Liver (tissue), 10 donors: ENCODE measurements at places on chromosomes 3 and 15. TPM values are rescaled to one million over a fixed set of nuclear protein-coding genes. Genes with fewer than 3 reads are reported as not detected.

STX19 gene
- 0.18 TPM for polyA plus RNA-seq

IL20RB gene
- 0.14 TPM for polyA plus RNA-seq

SUCNR1 gene
- 1.6 TPM for polyA plus RNA-seq

GASK1A gene
- polyA plus RNA-seq = 4.1 TPM

CCDC12 gene
- 35.1 TPM for polyA plus RNA-seq

SLC7A14 gene
- under 0.01 TPM for polyA plus RNA-seq

LARP6 gene
- polyA plus RNA-seq = 1.8 TPM

- no peaks in the 10 kb centered on the region for H3K27me3 ChIP-seq
- DNase-seq = no peak
- H3K4me1 ChIP-seq = no peaks in the 10 kb centered on the region
- H3K36me3 ChIP-seq = no peaks in the 10 kb centered on the region
- H3K27ac ChIP-seq = no peak overlapping the region
These were observed 60.0 kb upstream of the SYN2 start for GRCh38 chr3:11944052-11944673.

- no peak overlapping the region for H3K27ac ChIP-seq
- H3K27me3 ChIP-seq = peaks cover 11% of the 10 kb centered on the region
- H3K36me3 ChIP-seq = no peaks in the 10 kb centered on the region
- H3K4me1 ChIP-seq = no peaks in the 10 kb centered on the region
These were observed 71.4 kb upstream of the WDR72 start for GRCh38 chr15:53830707-53831386.

- no peaks in the 10 kb centered on the region for H3K27me3 ChIP-seq
- no peak for DNase-seq
- no peaks in the 10 kb centered on the region for H3K36me3 ChIP-seq
These were observed 22.4 kb downstream of the FNDC3B start for GRCh38 chr3:172061724-172062184.

GRCh38 chr3:8470801-8471200 lies 30.8 kb upstream of the LMCD1 start:
- H3K36me3 ChIP-seq = no peaks in the 10 kb centered on the region
- no peaks in the 10 kb centered on the region for H3K4me1 ChIP-seq
- H3K27ac ChIP-seq = no peak overlapping the region
- no peak for DNase-seq

DNA sequence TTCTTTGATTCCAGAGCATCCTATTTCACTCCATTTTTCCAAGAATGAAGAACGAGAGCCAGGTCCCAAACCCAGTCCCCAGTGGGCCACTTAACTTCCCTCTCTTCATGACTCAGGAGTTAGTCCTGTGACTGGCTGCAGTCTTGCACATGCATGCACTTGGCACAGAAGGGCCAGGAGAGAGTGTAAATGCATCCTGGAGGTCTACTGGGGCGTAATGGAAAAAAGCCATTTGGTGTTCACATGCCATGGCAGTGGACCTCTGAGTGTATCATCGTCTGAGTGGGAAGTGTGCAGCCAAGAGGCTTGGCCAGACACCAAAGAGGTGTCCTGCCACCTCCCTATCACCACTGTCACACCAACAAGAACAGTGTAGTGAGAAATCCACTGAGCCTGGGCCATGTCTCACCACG lies 15.1 kb upstream of the RFTN1 start:
- no peak for DNase-seq
- H3K4me1 ChIP-seq = peaks cover 18% of the 10 kb centered on the region
- H3K4me3 ChIP-seq = no peak overlapping the region
- H3K36me3 ChIP-seq = no peaks in the 10 kb centered on the region
- H3K27me3 ChIP-seq = no peaks in the 10 kb centered on the region

DNA sequence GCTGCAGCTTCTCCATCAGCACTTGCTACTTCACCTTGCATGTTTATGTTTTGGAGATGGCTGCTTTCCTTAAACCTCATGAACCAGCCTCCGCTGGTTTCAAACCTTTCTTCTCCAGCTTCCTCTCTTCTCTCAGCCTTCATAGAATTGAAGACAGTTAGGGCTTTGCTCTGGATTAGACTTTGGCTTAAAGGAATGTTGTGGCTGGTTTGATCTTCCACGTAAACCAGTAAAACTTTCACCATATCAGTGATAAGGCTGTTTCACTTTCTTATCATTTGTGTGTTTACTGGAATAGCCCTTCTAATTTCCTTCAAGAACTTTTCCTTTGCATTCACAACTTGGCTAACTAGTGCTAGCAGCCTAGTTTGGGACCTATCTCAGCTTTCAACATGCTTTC lies 11.7 kb upstream of the GNAT1 start:
- H3K36me3 ChIP-seq = no peaks in the 10 kb centered on the region
- H3K4me1 ChIP-seq = peaks cover 23% of the 10 kb centered on the region
- no peak overlapping the region for H3K4me3 ChIP-seq
- H3K27ac ChIP-seq = no peak overlapping the region
- no peak for DNase-seq
- H3K27me3 ChIP-seq = no peaks in the 10 kb centered on the region

DNA sequence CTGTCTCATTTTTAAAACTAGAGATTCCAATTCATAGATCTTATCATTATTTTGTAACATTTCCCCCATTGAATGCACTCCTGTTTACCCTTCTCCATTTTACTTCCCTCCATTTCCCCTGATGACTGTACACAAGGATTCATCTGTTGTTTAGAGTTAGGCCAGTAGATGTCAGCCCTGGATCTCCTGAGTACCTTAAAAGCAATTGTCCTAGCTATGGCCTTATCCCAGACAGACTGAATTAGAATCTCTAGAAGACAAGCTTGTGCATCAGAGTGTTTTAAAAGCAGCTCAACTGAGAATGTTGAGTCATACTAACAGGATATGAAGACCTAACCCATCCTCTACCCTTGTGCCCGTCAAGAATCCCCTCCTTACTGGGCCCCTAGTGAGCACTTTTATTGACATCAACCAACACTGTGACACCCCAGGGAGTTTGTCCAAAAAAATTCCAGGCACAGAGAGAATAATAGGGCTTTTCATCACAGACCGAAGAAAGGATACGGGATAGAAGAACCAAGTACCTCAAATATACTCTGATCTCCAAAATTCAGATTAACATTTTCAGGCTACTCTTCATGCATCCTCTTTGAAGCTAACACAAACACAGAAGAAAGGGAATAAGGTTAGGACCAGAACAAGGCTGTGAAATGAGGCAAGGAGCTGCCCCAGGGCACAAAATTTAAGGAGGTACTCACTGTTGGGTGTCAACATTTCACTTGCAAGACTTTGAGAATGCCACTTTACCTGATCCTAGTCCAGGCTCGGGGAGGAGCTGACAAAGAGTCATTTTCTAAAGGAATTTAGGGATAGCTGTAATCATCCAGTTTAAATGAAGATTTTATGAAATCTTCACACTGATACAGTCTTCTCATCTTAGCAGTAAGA lies 17.1 kb downstream of the ZBED2 start:
- H3K4me1 ChIP-seq = no peaks in the 10 kb centered on the region
- no peak for DNase-seq
- H3K4me3 ChIP-seq = no peak overlapping the region
- no peak overlapping the region for H3K27ac ChIP-seq
- H3K27me3 ChIP-seq = no peaks in the 10 kb centered on the region
- H3K36me3 ChIP-seq = no peaks in the 10 kb centered on the region

- H3K36me3 ChIP-seq = no peaks in the 10 kb centered on the region
- no peak overlapping the region for H3K27ac ChIP-seq
- no peak overlapping the region for H3K4me3 ChIP-seq
- H3K27me3 ChIP-seq = no peaks in the 10 kb centered on the region
- no peak for DNase-seq
These were observed 140.7 kb downstream of the MINAR1 start for GRCh38 chr15:79572691-79573404.

GRCh38 chr3:15476378-15476777 lies 45.1 kb downstream of the COLQ start:
- H3K36me3 ChIP-seq = no peaks in the 10 kb centered on the region
- no peaks in the 10 kb centered on the region for H3K4me1 ChIP-seq
- H3K27ac ChIP-seq = no peak overlapping the region
- H3K4me3 ChIP-seq = no peak overlapping the region
- DNase-seq = no peak
- no peaks in the 10 kb centered on the region for H3K27me3 ChIP-seq

DNA sequence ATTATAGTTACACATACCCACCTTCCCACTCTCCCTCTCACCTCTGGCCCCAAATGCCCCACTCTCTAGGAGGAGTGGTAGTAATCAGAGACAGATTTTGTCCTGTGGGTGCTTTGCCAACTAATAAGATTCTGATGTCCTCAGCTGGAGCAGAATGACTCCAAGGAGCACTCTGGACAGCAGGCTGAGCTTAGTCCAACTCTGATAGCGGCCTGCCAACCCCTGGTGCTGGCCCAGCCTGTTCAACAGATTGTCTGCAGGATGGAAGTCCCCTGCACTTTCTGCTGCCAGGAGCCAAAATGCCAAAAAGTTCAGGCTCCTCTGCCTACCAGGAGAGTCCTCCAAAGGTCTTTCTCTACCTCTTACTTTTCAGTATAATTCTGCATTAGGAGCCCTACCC lies 160.5 kb upstream of the UMPS start:
- H3K4me3 ChIP-seq = no peak overlapping the region
- H3K27me3 ChIP-seq = no peaks in the 10 kb centered on the region
- H3K4me1 ChIP-seq = no peaks in the 10 kb centered on the region
- no peak for DNase-seq
- H3K27ac ChIP-seq = no peak overlapping the region

GRCh38 chr15:88792342-88793282 lies 10.6 kb upstream of the ACAN start:
- H3K36me3 ChIP-seq = no peaks in the 10 kb centered on the region
- no peaks in the 10 kb centered on the region for H3K4me1 ChIP-seq
- H3K27ac ChIP-seq = no peak overlapping the region
- H3K27me3 ChIP-seq = peaks cover 2% of the 10 kb centered on the region
- no peak for DNase-seq

GRCh38 chr15:90837094-90837493 lies 31.3 kb upstream of the FURIN start:
- no peaks in the 10 kb centered on the region for H3K4me1 ChIP-seq
- H3K36me3 ChIP-seq = no peaks in the 10 kb centered on the region
- H3K27ac ChIP-seq = no peak overlapping the region

DNA sequence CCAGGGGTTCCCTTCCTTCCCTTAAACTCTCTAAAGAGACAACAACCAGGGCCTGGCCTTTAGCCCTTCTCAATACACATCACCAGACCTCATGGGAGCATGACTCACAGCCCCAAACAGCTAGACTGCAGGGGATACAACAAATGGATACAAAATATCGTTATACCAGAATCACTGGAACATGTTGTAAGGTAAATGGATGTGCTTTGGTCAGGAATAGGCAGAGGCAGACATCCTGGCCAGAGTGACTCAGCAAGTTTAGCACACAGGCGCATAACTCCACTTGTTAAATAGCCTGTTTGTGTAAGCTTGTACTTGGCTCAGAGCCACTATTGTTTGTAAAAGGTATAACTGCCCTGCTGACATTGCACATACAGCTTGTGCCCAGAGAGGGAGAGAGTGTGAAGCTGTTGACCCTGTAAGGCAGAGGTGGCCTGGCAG lies 18.3 kb downstream of the TMED3 start:
- no peaks in the 10 kb centered on the region for H3K27me3 ChIP-seq
- H3K4me3 ChIP-seq = no peak overlapping the region
